ENCODE measurements at places on chromosomes 2 and 18.

- no peaks in the 10 kb centered on the region for H3K27me3 ChIP-seq
- H3K27ac ChIP-seq, result no peak overlapping the region
- H3K36me3 ChIP-seq, result no peaks in the 10 kb centered on the region
- DNase-seq, result peak; percentile 33
These were observed 1241.1 kb upstream of the LRRTM1 start for GRCh38 chr2:81545626-81546025.

- peaks cover 17% of the 10 kb centered on the region for H3K36me3 ChIP-seq
- H3K27ac ChIP-seq, result no peak overlapping the region
- no peak for DNase-seq
- H3K27me3 ChIP-seq, result no peaks in the 10 kb centered on the region
- no peak overlapping the region for H3K4me3 ChIP-seq
These were observed 52.6 kb downstream of the COA5 start for GRCh38 chr2:98555696-98556095.

- DNase-seq, result no peak
- no peaks in the 10 kb centered on the region for H3K27me3 ChIP-seq
- peaks cover 29% of the 10 kb centered on the region for H3K36me3 ChIP-seq
- no peak overlapping the region for H3K4me3 ChIP-seq
These were observed 106.7 kb downstream of the GBX2 start for GRCh38 chr2:236061497-236061896.

DNA sequence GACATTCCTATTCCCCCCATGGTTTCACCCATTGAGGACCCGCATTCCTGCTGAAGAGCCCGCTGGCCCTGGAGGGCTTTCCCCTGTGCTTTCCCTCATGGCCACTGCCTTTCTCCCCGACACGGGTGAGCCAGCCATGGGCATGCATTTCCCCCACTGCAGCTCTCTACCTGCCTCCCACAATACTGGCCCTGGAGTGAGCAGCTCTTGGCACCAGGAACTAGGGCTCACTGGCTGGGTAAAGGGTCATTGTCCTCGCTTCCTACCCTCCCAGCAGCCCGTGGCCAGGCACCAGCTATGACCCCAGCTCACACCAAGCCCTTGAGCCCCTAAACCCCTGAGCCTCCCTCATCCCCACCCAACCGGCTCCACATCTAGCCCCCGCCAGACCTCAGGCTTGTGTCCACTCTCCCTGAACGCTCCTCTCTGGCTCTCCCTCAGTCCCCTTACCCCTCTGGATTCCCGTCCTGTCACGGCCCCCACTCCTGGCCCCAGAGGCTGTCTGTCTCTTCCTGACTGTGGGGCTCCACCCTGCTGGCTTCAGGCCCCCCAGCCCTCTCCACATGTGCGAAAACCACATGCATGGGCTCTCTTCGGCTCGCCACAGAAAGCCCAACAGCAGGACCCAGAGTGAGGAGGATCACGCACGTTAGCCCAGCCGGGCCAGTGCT, 199.8 kb downstream of the ZFP36L2 start:
- H3K4me1 ChIP-seq, result peaks cover 34% of the 10 kb centered on the region
- H3K27me3 ChIP-seq, result no peaks in the 10 kb centered on the region
- no peaks in the 10 kb centered on the region for H3K36me3 ChIP-seq
- no peak for DNase-seq
- peak overlapping the region; percentile 89 for H3K27ac ChIP-seq

GRCh38 chr2:152894051-152894450, 175.6 kb downstream of the ARL6IP6 start:
- H3K36me3 ChIP-seq, result no peaks in the 10 kb centered on the region
- no peak for DNase-seq
- no peak overlapping the region for H3K4me3 ChIP-seq
- no peaks in the 10 kb centered on the region for H3K27me3 ChIP-seq

DNA sequence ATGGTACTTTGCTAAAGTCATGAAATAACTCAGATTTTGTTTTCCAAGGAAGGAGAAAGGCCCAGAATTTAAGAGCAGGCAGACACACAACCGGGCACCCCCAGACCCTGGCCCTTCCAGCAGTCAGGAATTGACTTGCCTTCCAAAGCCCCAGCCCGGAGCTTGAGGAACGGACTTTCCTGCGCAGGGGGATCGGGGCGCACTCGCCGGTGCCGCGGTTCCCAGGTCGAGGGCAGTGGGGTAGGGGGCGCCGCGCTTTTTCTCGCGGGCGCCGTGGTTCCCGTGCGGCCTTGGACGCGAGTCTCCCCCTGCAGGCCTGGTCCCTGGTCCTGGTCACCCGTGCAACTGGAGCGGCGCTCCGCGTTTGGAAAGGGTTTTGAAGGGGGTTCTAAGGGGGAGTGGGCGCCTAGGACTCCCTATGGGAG, 1.2 kb downstream of the ZNF236 start:
- H3K36me3 ChIP-seq, result peaks cover 9% of the 10 kb centered on the region
- no peak overlapping the region for H3K27ac ChIP-seq
- no peak for DNase-seq

Measured in MCF 10A (cell line).